ENCODE measurements at places on chromosomes 11 and 22.
A peak's percentile ranks its signal among the peaks of the same experiment; 100 is the strongest.

GRCh38 chr11:57320719-57321387 lies 3.9 kb downstream of the TNKS1BP1 start:
- ATAC-seq, result no peak

GRCh38 chr11:75219869-75220268 lies 20.7 kb upstream of the TPBGL start:
- ATAC-seq, result no peak

DNA sequence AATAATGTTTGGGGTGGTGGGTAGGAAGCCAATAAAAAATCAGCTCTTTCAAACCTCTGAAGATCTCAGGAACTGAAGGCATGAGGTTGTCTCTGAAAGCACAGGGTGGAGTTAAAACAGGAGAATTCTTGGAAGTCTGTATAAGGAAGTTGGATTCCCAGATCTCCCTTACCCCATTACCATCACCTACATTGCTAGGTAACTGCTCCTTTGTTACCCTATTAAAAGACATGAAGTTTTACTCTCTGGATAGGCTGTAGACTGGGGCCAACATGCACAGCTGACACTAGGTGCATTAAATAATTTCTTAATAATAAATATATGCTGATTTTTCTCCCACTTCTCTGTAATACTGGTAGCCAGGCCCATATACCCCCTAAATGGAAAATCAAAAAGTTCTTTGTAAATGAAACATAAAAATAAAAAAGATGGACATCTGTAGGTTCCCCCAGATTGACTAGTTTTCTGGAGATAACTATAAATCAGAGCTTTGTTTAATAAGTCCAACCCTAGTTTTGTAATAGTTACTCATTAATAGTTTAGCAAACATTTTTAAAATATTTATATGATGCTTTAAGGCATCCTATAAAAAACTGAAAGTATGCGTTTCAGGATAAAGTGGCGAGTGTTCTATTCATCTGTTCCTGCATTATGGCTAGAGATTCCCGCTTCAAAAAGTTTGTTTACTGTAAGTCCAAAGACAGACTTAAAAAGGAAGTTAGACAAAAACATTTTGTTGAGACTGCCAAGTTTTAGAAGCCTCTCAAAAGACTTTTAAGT lies 63.8 kb downstream of the KIF18A start:
- no peak for ATAC-seq

DNA sequence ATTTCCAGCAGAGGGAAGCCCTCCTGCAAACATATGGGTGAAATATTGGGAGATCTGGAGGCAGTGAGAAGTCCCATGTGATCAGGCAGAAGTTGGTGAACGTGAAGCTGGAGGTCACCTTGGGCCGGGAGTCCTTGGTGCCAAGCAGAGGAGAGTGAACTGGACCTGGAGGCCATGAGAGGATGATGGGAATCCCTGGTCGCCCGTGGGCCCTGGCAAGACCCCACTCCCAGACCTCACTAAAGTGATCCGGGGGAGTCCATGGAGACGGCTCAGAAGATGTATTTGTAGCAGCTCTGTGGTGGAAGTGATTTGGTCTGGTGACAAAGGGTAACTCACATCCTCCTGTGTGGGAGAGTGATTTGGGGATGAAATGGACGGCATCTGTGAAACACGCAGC lies 71.0 kb downstream of the ARHGAP8 start:
- no peak for ATAC-seq

DNA sequence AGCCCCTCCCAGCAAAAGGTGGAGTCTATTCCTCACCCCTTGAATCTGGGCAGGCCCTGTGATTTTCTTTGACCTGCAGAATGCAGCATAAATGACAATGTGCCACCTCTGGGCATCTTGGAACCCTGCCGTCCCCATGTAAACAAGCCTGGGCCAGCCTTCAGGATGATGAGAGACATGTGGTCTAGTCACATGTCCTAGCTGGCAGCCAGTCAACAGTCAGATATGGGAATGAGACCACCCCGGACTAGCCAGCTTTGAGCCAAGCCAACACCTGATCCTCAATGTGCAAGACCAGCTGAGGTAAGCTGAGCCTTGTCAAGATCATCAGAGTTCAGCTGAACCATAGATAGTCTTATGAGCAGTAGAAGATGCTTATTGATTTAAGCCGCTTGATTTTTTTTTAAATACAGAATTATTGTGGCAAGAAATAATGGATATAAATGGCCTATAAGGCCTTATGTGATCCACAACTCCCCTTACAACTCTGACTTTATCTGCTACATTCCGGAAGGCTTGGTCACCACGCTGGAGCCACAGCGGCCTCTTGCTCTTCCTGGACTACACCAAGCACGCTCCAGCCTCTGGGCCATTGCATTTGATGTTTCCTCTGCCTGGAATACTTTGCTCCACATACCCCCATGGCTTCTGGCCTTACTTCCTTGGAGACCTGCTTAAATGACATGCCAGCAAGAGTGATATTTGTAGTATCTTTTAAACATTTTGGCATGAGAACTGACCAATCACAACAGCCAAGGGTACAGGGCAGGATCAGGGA lies 225.9 kb upstream of the SESN3 start:
- ATAC-seq, result no peak

GRCh38 chr11:120780239-120780638 lies 243.7 kb upstream of the TBCEL start:
- ATAC-seq, result no peak

- no peak for ATAC-seq
These were observed 37.0 kb upstream of the CECR2 start for GRCh38 chr22:17332109-17332800.

GRCh38 chr11:96758957-96759356 lies 369.1 kb downstream of the JRKL start:
- no peak for ATAC-seq

DNA sequence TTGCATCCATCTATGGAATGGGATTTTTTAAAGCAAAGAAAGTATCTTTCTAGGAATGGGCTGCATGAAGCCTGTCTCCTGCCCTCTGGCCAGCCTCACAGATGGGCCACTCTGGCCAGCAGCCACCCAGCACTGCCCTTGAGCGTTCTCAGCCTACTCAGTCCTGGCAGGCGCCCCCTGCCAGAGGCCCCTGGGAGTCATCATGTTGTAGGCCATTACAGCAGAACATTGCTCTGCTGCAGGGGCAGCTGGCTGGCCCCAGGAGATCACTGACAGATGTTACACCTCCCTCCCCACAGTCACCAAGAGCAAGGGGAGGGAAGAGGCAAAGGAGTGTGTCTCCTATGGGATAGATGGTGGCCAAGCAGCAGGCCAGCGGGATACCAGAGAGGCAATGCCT lies 363.7 kb downstream of the NXPE2 start:
- ATAC-seq, result no peak

- ATAC-seq, result peak; percentile 40
These were observed 68.9 kb upstream of the SLN start for GRCh38 chr11:107780775-107781174.

- no peak for ATAC-seq
These were observed 15.7 kb upstream of the MYEOV start for GRCh38 chr11:69278091-69278867.

DNA sequence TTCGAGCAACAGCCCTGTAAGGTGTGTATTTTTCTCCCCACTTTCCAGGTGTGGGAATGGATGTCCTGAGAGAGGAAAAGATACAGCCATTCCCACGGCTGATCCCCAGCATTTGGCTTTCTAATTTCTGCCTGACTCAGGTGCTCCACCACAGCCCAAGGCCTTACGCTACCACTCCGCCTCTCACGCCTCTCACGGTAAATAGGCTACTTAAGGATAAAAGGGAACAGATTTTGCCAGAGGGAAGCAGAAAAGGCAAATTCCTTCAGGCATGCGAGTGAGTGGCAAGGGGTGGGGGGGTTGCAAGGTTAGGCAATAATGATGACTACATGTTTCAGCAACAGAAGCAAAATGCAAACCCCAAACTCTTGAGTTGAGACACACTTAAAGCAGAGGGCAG lies 9.2 kb downstream of the PVALB start:
- ATAC-seq, result no peak

DNA sequence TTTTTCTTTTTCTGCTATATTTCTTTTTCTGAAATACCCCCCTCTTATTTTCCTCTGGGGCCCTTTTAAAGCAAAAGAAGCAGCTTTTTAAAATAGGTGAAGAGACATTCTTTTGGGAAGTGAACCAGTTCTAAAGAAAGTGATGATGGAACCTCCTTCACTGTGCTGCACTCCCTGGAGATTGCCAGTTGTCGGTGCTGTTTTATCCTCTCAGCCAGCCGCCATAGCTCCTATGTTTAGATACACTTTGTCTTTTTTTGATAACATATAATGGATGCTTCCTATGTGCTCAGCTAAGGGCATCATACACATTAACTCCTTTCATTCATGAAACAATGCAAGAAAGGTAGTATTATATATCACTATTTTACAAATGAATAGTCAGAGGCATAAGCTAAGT lies 14.0 kb downstream of the CFAP300 start:
- peak; percentile 92 for ATAC-seq

- no peak for ATAC-seq
These were observed 9.8 kb upstream of the HBE1 start for GRCh38 chr11:5279471-5280090.

DNA sequence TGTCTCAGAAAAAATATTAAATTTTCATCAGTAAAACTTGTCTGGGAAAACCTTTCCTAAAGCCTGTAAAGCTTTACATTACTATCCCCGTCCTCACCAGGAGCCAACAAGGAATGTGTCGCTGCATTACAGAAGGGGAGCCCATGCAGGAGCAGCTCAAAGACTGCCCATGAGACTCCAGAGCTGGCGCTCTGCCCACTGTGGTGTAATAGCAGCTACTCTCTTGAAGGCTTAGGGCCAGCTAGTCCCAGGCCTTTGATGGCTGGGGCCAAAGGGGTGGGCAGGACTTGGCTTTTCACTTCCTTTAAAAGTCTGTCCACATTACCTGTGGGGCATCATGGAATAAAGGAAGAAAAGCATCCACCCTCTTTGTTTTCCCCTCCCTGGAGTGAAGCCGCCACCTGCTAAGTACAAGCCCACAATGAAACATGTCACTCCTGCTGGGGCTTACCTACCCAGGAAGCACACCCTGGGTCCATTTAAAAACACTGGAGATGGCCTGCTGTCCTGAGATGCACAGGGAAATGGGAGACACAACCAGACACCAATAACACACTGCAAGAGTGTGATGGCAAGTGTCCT lies 150.7 kb downstream of the ADAMTS15 start:
- no peak for ATAC-seq

GRCh38 chr11:36264011-36264972 lies 24.9 kb downstream of the COMMD9 start:
- no peak for ATAC-seq

DNA sequence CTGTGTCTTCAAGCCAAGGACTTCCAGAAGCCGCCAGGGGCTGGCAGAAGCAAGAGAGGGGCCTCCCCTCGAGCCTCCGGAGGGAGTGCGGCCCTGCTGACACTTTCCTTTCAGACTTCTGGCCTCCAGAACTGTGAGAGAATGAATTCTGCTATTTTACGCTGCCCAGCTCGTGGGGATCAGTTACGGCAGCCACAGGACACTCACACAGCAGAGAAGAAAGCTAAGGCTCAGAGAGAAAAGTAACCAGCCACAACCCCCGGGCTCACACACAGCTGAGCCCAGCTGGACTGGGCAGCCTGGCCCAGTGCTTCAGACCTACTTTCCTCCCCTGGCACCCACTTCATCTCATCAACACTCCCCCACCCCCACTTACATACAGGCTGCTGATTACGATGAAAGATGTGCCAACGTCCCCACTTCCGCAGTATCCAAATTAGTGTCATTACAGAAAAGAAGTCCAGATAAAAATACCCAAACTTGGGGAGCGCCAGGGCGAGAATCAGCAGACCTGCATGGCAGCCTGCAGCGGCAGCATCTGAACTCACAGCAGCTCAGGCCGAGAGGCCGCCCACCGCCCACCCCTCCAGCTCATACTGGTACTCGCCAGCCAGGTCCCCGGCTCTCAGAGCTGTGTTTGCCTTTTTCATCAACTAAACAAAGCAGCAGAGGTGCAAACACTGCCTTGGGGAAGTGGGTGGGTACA lies 15.3 kb downstream of the PHF21B start:
- no peak for ATAC-seq

DNA sequence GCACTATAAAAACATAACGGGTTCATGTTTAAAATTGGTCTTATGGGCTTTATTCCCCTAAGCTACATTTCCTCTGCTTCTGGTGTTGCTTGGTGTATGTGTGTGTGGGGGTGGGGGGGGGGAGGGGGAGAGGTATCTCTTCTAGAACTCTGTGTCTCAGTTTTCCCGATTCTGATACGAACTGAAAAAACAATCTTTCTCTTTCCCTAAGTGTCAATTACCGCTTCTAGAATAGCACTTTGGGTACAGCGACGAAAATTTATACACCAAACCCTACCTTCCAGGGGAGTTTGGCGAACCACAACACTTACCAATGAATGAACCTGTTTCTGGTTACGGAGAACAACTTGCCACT lies 636 bp downstream of the NUP160 start:
- no peak for ATAC-seq

Measured in SK-N-SH treated with all-trans-retinoic acid at 6 μM for 48 hours (cell line).